Posterior vena cava (tissue), 2 donors: ENCODE measurements at places on chromosomes 6 and 20. TPM values are rescaled to one million over a fixed set of nuclear protein-coding genes. Genes with fewer than 3 reads are reported as not detected.

TMEM74B gene
- total RNA-seq = 0.74 TPM

DZANK1 gene
- 1.9 TPM for total RNA-seq

RIPOR2 gene
- 11.8 TPM for total RNA-seq

ZSCAN9 gene
- total RNA-seq = 10.4 TPM

XRN2 gene
- total RNA-seq = 45.9 TPM

RFX6 gene
- total RNA-seq = not detected

HTR1E gene
- total RNA-seq = not detected

IMPG1 gene
- total RNA-seq = not detected
